Activated CD4-positive, CD25-positive, alpha-beta regulatory T cell treated with anti-CD3 and anti-CD28 coated beads, Interleukin-2, amount 50 U/mL, for 16 hours (primary cell): ENCODE measurements at places on chromosomes 2 and 18.

GRCh38 chr2:36701391-36701795, 4.9 kb downstream of the VIT start:
- DNase-seq: no peak

DNA sequence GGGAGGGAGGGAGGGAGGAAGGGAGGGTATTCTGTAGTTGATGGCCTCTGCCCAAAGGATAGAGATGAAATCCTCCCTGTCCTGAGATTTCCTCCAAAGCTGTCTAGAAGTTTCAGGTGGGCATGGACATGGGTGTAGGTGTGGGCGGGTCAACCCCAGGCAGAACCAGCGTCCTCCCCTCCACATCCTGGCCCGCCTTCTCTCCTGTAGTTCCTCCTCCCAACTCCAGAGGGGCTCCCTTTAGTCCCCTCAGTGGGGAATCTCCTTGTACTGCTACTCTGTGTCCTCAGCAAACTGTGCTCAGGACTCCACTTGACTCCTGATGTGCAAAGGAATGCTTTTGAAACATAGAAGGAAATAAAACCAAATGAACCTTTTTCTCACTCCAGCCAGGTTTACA, 88.1 kb downstream of the MRPS9 start:
- DNase-seq: no peak

GRCh38 chr2:98507891-98508708, 63.4 kb downstream of the INPP4A start:
- DNase-seq: no peak

DNA sequence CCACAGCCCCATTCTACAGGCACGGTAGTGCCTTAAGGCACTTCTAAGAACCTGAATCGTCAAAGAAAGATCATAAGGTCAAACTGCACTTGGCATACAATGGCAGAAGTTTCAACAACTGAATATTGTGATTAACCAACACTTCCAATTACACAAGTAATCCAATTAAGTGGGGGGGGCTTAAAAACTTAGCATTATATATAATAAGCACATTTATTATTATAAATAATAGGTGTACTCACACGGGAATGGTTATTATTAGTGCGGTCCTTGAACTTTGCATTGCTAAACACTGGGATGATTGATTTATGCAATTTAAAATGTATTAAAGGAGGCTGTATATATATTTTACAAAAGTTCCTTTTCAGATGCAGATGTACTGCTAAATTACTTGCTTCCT, 7.6 kb downstream of the APCDD1 start:
- no peak for DNase-seq

DNA sequence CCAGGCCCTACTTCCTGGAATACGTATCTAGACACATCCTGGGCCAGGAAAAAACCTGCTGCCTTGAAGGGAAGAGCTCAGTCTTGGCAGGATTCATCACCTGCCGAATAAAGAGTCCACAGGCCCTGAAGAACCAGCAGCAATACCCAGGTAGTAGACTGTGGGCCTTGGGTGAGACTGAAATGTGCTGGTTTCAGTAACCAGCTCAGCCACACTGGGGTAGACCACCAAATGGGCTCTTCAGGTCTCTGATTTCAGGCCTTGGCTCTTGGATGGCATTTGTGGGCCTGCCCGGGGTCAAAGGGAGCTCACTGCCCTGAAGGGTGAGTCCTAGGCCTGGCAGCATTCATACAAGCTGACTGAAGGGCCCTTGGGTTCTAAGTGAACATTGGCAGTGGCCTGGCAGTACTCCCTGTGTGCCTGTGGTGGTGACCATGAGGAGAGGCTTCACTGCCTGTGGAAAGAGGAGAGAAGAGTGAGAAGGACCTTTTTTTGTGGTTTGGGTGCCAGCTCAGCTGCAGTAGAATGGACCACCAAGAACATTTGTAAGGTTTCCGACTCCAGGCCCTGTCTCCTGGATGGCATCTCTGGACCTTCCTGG, 175.1 kb downstream of the ANKRD30B start:
- DNase-seq: no peak

DNA sequence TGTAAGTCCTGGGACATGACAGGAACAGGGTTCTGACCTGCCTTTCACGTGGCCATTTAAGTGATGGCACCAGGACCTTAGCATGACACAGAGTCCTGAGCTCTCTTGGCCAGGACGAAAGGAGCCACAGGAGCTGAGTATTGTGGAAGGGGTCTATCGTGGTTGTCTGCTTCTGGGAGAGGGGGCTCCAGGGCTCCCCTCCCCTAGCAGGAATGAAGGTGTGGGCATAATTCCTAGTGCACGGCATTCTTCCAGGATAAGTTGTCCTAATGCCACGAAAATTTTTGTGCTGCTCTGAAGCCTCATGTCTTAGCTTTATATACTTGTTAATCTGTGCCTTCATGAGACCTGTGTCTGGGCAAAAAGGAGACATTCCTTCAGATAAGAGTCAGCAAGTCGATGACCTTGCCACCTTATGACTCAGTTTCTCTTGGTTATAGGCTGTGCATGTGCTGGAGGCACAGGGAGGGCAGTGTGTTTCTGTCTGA, 17.1 kb downstream of the GATA6 start:
- no peak for DNase-seq

GRCh38 chr2:175439416-175439815, 257.9 kb upstream of the ATP5MC3 start:
- no peak for DNase-seq

DNA sequence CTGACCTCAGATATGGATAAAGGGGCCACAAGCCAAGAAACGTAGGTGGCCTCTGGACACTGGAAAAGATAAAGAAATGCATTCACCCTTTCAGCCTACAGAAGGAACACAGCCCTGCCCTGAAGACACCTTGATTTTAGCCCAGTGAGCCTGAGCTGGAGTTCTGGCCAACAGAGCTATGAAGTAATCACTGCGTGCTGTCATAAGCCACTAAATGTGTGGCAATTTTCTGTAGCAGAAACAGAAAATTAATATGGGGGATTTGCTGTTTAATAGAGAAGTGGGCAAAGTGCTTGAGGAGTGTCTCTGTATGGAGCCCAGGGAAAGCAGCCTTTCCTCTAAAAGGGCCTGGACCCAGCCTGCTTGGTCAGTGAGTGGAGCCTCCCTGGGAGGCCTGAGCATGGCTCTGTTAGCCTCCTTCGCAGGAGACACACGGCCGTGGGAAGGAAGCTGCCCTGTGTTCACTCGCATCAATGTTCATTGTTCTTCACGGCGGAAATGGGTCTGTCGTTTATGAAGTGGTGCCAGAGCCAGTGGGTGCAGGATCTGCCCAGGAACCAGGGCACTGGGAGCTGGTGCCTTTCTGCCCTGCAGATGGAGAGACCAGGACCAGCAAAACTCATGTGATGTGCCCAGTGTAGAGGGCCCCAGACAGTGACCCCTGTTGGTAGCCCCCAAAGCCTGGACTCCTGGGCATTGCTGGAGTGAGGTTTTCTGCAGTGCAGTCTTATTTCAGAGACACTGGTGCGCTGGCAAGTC, 268.9 kb downstream of the NDUFA10 start:
- no peak for DNase-seq

DNA sequence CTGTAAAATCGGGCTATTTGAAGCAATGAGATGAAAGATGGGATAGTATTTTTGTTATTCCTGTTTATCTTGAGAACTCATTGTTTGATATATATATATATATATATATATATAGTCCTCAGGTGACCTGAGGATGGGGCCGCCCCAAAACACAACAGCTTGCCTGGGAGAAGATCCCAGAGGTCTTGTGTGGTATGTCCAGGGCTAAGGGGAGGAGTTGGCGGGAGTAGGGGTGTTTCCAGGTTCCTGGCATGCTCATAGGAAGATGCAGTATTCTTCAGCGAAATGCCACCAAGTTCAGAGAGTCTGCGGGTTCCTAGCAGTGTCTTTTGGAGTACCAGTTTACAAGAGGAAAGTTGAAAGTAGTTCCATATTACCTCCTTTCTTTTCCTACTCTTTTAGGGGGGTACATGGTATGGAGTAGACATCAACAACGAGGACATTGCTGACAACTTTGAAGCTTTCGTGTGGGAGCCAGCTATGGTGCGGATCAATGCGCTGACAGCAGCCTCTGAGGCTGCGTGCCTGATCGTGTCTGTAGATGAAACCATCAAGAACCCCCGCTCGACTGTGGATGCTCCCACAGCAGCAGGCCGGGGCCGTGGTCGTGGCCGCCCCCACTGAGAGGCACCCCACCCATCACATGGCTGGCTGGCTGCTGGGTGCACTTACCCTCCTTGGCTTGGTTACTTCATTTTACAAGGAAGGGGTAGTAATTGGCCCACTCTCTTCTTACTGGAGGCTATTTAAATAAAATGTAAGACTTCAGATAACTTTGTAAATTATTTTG, 18.3 kb downstream of the CCT7 start:
- no peak for DNase-seq

GRCh38 chr18:58076052-58076451, 32.0 kb downstream of the NEDD4L start:
- no peak for DNase-seq

DNA sequence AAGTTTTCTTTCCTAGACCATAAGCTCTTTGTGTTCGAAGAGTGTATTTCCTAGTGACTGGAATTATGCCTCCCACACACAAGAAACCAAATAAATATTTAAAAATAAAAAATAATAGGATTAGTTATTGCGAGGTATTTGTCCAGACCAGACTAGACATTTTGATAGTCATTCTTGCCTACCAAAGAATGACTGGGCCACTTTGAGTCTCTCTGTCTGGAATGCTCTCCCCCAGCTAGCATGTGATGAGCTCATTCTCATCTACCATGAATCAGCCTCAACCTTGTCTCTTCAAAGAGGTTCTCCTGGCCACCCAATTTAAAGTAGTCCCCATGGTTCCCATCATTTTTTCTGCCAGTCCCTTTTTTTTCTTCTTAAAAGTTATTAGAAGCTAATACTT, 13.9 kb upstream of the DSC1 start:
- DNase-seq: no peak

GRCh38 chr2:84319581-84319980, 139.5 kb downstream of the SUCLG1 start:
- DNase-seq: no peak

DNA sequence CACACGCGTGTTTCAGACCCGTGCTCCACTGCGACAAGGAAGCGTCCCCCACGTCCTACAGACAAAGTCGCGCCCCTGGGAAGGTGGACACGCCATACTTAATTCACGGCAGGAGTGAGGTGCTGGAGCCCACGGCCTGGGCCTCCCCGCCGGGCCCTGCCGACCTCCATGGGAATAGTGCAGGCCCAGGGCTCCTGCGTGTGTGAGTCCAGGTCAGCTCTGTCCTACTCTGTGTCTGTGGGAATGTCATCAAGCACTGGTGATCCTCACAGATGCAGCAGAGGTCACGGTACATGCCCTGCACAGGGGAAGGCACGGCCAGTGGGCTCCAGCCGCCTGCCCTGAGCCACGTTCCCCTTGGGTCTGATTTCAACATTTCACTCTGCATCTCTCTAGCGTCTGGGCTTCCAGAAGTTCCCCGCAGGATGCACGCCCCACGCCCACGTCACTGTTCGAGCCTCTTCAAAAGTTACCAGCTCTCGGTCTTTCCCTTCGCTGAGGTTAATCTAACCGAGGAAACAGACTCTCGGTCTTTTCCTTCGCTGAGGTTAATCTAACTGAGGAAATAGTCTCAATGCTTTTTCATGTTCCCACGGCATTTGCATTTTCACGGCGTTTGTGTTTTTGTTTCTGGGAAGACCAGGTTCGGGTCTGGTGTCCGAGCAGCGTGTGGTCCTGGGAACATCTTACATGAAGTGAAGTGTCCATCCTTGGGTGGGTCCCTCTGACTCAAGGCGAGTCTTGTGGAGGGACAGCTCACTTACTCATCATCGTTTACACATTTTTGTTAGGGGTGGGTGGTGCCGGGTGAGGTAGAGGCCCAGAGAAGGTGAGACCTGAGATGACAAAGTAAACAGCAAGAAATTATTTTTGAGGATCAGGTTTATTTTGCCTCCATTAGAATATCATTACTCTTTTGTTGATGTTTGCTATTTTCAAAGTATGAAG, 157.3 kb upstream of the ALKAL2 start:
- no peak for DNase-seq

DNA sequence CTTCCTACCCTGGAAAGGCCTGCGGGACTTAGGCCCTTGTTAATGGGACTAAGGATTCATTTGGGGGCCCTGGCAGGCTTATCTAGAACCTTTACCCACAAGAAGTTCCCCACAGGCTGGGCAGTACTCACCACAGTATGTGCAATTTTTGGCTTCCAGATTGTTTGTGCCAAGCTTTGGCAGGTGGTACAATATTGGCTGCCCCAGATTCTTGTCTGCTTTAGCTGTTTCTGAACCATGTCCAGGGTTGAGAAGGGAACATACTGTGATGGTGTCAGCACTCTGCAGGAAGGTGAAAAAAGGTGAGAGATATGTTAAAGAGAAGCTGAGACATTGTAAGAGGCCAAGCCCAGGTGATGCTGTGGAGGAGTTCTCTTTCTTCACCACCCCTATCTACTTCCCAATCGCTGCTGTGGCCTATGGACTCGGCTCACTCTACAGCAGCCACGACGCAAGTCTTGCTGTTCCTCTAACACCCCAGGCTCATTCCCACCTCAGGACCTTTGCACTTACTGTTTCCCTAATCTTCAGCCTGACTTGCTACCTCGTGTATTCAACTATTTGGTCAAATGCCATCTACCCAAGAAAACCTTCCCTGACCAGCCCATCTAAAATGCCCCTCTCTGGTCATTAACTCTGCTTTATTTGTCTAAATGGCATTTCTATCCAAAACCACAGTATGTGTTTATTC, 9.2 kb downstream of the SLC4A5 start:
- no peak for DNase-seq

- no peak for DNase-seq
Measured at GRCh38 chr2:67566958-67567635, 170.0 kb downstream of the ETAA1 start.

DNA sequence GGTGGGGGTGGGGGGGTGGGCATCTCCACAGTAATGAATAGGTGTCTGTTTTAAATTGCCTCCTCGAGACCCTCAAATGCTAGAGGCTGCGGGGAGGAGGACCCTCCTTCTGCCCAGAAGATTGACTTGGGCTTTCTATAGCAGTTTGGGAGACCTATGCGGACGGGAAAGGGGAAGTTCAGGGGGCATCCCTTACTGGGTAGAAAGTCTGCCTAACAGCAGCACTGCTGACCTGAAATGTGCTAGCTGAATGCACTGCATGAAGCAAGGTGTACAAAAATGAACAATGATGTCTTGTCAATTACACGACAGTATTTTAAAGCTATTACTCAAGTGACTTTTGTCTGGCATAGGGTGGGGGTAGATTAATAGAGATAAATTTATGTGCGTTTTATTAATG, 2.5 kb downstream of the DCC start:
- DNase-seq: no peak

DNA sequence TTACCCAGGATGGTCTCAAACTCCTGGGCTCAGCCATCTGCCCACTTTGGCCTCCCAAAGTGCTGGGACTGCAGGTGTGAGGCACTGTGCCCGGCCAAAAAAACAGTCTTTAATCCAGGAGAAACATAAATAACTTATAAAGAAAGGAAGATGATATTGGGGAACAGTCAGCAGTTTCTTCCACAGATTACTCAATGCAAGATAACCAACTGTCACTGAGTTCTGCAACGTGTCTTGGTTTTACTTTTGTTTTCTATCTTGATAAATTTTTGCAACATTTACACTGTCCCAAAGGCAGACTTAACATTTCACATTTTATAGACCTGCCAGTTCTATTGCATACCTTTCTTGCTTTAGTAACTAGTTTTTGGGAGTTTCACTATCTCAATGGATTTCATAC, 71.1 kb downstream of the ANKRD44 start:
- no peak for DNase-seq
